Choroid plexus epithelial cell (primary cell): ENCODE measurements at places on chromosomes 1 and 21.

- no peak for DNase-seq
Measured at GRCh38 chr1:68180441-68181164, 51.7 kb downstream of the WLS start.

DNA sequence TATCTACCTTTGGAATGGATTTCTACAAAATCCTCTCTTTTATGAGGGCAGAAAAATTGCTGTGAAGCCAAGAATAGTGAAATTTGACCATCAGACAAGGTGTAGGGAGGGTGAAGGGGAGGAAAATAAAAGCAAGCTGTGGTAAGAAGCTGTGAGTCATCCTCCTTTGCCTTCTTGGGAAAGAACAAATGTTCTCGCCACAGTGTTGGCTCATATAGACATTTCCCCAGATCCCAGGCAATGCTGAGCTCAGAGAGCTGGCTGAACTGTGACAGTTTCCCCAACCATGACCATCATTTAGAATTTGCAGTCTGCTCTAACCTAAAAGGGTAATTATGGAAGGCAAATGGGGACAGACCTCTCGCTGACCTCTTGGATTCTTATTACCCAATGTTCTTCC, 235.4 kb downstream of the PBX1 start:
- DNase-seq: peak; percentile 97

GRCh38 chr1:182549346-182549745, 39.7 kb downstream of the RNASEL start:
- DNase-seq: no peak

DNA sequence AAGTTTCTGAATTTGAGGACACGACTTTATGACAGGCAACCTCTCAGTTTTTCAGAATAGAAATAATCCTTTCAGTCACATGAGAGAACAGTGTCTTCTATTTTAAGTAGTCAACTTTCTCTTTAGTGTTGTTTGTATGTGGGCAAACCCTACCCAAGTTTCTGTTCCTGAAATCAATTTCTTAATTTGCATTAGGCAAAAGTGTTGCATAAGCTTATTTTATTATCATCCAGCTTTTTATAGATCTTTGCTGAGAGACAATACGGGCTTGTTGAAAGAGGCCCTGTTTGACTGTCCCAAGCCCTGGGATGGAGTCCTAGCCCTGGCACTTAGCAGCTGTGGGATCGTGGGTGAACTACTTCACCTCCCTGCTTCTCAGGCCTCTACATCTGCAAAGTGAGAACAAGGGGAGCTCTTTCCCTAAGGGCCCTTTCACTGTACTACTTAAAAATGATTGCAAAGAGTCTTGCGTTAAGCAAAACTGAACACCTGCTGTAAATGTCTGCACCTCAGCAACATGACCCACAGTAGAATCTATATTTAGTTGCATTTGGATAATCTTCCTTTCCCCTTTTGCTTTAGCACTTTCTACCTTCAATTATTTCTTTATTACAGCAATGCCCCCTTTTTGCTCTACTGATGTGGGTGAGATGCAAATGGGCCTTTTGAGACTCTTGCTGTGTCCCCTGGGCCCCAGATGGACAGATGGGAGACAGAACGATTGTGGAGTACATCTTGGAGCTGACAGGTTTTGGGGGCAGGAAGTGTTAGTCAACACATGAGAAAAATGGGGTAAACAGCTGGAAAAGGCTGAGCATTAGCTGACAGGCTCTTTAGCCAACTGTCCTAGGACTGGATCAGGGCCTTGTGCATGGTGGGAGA, 41.0 kb upstream of the SCAF4 start:
- no peak for DNase-seq
